Epithelial cell of proximal tubule (primary cell): ENCODE measurements at places on chromosomes 16 and 17. TPM values are rescaled to one million over a fixed set of nuclear protein-coding genes. Genes with fewer than 3 reads are reported as not detected.

- no peak for DNase-seq
These were observed 45.0 kb upstream of the CLEC19A start for GRCh38 chr16:19240494-19240893.

GRCh38 chr17:57629886-57630285 lies 115.2 kb downstream of the CCDC182 start:
- DNase-seq: no peak

DNA sequence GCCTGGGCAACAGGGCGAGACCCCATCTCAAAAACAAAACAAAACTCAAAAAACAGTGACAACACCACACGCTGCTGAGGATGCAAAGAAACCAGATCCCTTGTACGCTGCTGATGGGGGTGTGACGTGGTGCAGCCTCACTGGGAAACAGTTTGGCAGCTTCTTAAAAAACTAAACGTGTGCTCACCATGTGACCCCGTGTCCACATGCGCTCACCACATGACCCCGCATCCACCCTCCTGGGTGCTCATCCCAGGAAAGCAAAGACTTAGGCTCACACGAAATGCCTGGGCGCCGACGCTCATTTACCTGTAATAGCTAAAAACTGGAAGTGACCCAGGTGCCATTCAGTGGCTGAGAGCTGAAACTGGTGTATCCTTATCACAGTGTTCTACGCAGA lies 19.9 kb upstream of the RPL13 start:
- no peak for DNase-seq

- DNase-seq: no peak
These were observed 64.1 kb upstream of the HS3ST4 start for GRCh38 chr16:25627641-25628040.

DNA sequence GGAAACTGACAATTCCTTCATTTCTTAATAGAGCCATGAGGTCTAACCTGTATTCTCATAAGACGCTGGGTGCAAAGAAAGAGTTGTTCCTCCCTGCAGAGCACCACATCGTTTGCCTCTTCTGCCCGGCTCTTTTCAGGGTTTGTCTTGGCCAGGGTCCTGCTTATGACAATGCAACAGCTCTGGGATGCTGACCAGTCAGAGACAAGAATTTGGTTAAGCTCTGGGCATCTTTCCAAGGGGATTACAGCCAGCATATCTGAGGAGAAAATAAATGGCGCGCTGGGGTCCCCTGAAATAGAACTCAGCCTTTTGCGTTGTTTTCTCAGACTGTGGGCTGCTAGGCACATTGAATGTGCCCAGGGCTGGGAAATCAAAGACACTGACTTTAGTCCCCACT lies 128.6 kb downstream of the SHISA6 start:
- DNase-seq: no peak

GRCh38 chr16:65884018-65884417 lies 482.5 kb upstream of the CDH5 start:
- no peak for DNase-seq

DNA sequence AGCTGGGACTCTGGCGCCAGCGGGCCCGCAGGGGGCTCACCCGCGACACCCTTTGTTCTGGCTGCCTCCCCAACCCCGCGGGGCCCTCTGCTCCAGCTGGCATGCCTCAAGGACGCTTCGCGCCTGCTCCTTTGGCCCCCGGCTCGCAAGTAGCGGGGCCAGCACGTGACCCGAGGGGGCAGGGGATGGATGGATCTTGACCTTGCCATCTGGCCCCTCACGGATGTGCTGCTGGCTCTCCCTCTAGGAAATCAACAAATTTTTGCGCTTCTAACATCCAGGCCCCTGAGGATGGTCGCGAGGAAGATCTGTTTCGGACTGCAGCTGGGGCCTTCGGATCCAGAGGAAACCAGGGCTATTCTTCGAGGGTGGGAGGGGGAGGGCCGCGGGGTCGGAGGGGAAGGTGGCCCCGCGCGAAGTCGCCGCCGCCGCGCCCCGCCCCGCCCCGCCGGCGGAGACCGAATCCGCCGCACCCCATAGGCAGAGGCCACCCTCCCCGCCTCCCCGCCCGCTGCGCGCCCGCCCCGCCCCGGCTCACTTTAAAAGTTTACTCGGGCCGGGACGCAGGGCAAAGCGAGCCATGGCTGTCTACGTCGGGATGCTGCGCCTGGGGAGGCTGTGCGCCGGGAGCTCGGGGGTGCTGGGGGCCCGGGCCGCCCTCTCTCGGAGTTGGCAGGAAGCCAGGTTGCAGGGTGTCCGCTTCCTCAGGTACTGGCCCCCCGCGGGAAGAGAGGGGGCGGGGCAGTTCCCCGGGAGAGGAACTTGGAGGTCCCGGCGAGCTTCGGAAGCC lies at the start of gene ACSF2:
Gene ACSF2, plus strand, starts transcription at position 537 of the 790 bp plus-strand sequence. Its CDS starts 44 bp downstream, at position 581.
- no peak for DNase-seq

GRCh38 chr16:74297145-74297665 lies 591 bp downstream of the PSMD7 start:
- DNase-seq: no peak

IGFBP4 gene
- total RNA-seq: 57.6 and 67.7 TPM in 2 replicates

C16orf74 gene
- 8.2 and 12.2 TPM in 2 replicates for total RNA-seq

RND2 gene
- 0.36 and 0.40 TPM in 2 replicates for total RNA-seq
